ENCODE measurements at places on chromosomes 3 and 15.
A peak's percentile ranks its signal among the peaks of the same experiment; 100 is the strongest.

DNA sequence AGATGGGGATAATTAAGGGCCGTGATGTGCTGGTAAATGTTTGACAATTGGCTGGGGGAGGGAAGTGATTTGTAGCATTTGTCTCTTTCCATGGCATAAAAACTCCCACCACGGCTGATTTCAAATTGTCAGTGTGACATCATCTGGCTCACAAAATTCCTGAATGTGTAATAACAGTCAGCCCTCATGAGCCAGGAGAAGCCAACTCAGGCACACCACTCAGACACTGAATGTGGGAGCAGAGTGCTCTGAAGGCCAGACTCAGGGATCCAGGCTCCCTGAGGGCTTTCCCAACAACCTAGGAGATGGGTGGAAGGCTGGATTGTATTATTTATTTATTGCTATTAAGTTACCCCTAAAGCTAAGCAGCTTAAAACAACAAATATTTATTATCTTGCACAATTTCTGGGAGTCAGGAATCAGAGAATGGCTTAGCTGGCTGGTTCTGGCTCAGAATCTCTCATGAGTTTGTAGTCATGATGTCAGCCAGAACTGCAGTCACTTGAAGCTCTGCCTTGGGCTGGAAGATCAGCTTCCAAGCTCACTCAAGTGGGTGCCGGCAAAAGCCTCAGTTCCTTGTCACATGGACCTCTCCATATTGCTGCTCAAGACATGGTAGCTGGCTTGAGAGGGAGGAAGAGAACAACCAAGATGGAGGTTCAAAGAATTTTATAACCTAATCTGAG lies 6.5 kb upstream of the CPEB1 start:
- no peak for DNase-seq

DNA sequence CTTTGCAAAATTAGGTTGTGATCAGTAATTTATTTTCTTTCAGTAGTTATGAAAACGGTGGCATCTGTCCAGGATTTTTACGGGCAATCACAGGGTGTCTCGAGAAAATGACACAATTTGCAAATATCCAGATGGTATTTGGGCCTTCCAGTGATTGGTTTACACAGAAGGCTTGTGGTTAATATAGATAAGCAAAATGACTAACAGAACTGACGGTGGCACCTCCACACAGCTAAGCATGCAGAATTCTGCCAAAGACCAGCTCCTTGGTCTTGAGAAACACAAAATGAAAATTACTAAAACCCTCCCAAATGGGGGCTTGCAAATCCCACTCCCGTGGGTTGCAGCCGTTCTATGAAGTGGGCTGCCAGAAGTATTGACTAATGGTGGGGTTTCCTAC lies 5.5 kb downstream of the ARHGEF3 start:
- DNase-seq = peak; percentile 92

- no peak for DNase-seq
Observed at GRCh38 chr3:12629560-12629959, 34.4 kb downstream of the RAF1 start.

GRCh38 chr3:132448216-132448961 lies 31.1 kb downstream of the DNAJC13 start:
- DNase-seq = peak; percentile 68

DNA sequence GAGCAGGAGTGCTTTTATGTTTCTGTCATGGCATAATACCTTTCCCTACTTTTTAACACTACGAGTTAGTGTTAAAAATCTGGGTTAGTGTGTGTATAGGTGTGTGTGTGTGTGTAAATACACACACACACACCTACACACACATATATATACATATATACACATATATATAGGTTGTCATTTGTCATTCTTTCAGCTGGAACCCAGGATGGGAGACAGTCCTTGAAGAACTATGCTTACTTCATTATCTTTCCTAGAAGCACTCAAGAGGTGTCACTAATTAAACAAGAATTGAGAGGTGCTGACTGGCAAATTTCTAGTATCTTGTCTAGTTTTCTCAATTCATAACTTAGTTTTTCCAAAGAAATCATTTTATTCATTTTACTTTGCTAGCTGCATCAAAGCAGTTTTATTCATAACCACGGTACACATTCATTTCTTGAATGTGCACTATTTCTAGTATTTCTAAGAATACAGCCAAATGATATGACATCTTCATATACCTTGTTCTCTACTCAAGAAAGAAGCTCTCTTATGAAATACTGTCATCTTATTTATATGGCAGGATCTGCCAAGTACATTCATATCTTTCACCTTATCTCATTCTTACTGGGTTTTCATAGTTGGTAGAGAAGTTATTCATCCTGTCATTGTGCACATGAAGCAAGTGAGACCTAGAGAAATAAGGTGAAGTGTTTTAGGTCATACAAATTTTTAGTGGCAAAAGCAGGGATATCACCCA lies 46.6 kb downstream of the ISL2 start:
- peak; percentile 7 for DNase-seq

- DNase-seq = no peak
Observed at GRCh38 chr3:153289334-153289808, 127.3 kb downstream of the RAP2B start.

DNA sequence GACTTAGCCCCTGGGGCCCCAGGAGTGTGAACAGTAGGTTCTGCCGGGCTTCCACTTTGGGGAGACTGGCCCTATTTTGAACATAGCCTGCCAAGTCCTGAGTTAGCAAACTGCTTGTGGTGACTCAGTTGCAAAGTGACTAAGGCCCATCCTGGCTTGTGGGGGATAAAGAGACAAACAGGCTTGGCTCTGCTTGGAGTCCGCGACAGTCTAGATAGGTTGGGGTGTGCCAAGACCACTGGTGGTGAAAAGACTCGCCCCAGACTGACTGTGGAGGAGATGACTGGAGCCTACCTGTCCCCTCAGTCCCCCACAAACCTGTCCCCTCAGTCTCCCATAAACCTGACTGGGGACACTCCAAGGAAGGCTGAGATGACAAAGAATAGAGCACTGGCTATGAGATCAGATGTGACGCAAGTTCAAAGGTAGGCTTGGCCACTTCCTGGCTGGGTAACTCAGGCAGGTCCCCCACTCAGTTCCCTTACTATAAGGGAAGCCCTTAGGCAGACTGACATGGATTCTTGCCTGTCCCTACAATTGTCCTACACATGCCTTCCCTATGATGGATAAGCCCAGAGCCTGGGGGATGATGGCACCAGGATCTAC lies 4.3 kb downstream of the DNASE1L3 start:
- DNase-seq = peak; percentile 37

- no peak for DNase-seq
Observed at GRCh38 chr3:126100269-126100633, 16.3 kb upstream of the SLC41A3 start.

GRCh38 chr3:94001827-94002495 lies 22.0 kb downstream of the ARL13B start:
- DNase-seq = no peak

DNA sequence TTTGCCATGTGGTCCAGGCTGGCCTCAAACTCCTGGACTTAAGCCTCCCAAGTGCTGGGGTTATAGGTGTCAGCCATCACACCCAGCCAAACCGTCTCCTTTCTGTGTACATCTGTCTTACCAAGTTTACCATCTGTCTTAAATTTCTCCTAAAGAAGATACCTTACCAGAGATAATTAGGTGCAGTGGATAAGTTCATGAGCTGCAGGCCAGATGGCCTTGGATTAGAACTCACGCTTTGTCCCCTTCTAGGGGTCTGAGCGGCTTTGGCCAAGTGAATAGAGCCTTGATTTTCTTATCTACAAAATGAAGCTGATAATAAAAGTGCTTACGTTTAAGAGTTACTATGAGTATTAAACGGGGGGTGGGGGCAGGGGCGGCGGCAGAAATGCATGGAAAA lies 103.9 kb downstream of the SUCLG2 start:
- no peak for DNase-seq

DNA sequence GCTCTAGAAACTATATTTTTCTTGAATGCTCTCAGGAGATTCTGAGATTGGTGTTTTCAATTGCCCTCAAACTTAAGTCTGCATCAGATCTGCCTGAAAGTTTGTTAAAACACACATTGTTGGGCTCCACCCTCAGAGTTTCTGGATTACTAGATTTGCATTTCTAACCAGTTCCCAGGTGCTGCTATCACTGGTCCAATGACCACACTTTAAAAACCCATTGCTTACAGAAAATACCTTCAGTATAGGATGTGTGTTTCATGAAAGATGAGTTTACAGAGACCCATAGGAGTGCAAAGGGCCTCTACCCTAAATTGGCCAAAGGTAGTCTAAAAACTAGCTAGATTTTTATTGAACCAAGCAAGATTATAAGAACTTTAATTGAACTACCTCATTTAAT lies 17.8 kb downstream of the GRM7 start:
- no peak for DNase-seq

GRCh38 chr3:177787279-177788041 lies 590.2 kb upstream of the TBL1XR1 start:
- DNase-seq = no peak

DNA sequence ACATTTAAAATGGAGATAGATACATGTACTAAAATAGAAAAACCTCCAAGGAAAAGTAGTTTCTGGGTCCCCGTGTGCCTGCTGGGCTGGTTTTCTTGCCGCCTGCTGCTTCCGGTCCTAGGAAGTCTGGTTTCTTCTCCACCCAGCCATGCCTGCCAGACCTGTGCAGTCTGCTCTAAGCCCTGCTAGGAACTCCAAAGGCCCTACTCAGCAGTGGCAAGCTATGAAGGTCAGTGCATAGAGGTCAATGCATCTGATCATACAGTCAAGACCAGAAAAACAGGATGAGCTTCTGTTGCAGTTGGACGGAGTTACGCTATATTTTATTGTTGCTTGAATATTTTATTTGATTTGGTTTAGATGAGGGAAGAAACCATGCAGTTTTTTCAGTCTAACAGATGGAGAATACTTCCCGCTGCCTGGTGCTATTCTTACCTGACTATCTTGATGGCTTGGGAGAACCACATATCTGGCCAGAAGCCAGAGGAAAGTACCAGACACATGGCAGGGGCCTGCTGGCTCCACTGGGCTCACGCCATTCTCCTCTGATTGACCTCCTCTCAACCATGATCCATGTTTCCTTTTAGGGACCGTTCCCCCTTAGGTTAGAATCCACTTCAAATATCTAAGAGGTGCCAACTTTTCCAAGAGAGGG lies 226.8 kb upstream of the ST8SIA2 start:
- DNase-seq = no peak

- peak; percentile 87 for DNase-seq
Observed at GRCh38 chr3:4322635-4323034, 19.5 kb downstream of the SETMAR start.

GRCh38 chr3:10223676-10224639 lies 24.3 kb upstream of the TATDN2 start:
- no peak for DNase-seq

GRCh38 chr15:55247766-55248427 lies 41.7 kb downstream of the RAB27A start:
- DNase-seq = no peak

GRCh38 chr15:56654624-56655023 lies 78.7 kb downstream of the ZNF280D start:
- DNase-seq = peak; percentile 19

DNA sequence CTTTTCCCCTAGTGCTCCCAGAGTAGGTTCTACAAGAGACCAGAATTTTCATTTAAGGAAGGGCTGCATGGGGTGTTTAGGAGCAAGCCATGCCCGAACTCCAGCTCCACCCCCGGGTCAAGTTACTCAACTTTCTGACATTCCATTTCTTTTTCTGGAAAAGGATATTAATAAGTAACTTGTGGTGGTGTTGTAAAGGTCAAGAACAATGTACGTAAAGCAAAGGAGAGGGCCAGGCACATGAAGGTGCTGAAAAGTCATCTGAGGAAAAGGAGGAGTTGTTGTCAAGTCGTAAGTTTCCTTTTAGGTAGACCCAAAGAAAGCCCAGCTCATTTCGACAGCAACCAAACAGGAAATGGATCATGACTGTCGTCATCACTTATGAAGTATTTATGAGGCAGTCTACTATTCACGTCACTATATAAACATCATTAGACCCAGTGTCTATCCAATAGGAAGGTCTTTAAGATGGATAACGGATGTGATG lies 319.6 kb upstream of the IL12A start:
- DNase-seq = peak; percentile 74

DNA sequence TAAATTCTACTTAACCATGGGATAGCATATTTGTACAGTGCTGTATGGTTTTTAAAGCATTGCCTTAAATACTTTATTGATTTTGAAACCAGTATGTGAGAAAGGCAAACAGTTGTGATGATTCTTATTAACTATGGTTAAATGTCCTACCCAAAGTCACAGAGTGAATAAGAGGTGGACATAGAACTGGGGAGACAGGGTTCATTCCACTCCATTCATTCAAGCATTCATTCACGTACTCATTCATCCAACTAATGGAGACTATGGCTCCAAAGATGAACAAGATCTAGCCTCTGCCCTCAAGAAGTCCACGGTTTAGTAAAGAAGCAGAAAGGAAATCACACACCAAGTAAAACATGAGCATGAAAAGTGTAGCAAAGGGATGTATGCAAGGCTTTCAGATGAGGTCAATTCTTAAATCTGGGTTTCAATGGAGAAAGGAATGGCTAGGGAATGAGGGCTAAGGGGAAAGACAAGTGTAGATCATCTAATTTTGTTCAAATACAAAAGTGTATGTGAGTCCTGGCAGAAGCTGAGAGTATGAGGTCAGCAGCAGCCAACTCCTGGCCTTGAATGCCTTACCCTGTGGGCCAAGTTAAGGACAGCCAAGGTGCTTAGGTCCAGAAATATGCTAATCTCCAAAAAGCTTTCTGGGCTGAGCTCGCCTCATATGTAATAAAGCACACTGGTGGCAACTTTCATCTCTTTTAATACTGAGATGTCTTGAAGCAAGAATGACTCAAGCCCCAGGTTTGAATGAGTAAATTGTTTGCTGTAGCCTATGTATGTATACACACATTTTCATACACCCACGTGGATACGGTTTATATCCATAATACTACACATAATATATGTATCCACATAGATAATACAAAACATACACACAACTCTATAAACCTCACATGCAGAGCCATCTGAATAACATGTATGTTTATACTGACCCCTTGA lies 4.3 kb downstream of the TNIK start:
- no peak for DNase-seq

DNA sequence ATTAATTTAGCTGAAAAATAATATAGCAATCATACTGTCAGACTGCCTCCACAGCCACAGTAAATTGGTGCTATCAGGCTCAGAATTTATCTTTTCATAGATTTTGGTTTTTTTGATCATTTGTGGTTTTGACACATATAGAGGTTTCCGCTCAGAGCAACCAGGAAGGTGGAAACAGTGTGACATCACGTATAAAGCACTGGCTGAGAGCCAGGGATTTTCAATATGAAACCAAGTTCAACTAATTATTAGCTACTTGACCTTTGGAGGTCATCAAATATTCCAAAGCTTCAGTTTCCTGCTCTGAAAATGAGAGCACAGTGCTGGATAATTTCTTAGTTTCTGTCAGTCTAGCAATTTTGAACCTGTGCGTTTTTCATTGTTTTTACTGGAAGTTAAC lies 433.8 kb upstream of the SUCLG2 start:
- DNase-seq = no peak

GRCh38 chr15:74433592-74434262 lies at the start of gene SEMA7A:
Gene SEMA7A (minus strand): TSS chr15:74433958. CDS start chr15:74433918, 40 bp downstream.
- peak; percentile 42 for DNase-seq

DNA sequence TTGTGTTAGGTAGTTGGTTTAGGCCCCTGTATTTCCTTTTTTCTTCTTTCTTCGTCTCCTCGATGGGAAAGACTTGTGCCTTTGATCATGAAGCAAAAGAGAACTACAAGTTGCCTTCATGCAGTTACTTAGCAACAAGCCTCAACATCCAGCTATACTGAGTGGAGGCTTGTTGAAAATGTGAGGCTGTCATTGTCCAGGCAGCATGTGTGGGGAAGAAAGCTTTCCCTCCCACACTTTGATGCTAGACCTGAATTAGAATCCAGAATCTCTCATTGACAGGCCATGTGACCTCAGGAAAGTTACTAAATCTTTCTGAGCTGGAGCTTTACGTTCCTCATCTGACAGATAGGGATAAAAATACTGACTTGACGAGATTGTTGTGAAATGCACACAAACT lies 23.7 kb downstream of the IFT122 start:
- peak; percentile 33 for DNase-seq
